ENCODE measurements at places on chromosomes 2 and 18. TPM values are rescaled to one million over a fixed set of nuclear protein-coding genes. Genes with fewer than 3 reads are reported as not detected.

The RNF152 gene
- 76.5 TPM for total RNA-seq

The UBE2E3 gene
- total RNA-seq, result 55.1 TPM

The RESP18 gene
- not detected for total RNA-seq

The C1D gene
- 16.1 TPM for total RNA-seq

The TBC1D8 gene
- total RNA-seq, result 43.1 TPM

The SCN7A gene
- total RNA-seq, result not detected

The ANKRD29 gene
- total RNA-seq, result 0.46 TPM

The KCNIP3 gene
- total RNA-seq, result 0.35 TPM

The FKBP1B gene
- 22.8 TPM for total RNA-seq

The RAB3GAP1 gene
- total RNA-seq, result 53.0 TPM

The MALL gene
- 72.2 TPM for total RNA-seq

The LYG1 gene
- 0.39 TPM for total RNA-seq

The CPLX4 gene
- not detected for total RNA-seq

The NABP1 gene
- 40.8 TPM for total RNA-seq

The CACNB4 gene
- total RNA-seq, result 0.13 TPM

The IRS1 gene
- total RNA-seq, result 0.07 TPM

The GNLY gene
- not detected for total RNA-seq

The STAT4 gene
- 0.13 TPM for total RNA-seq

The RBM44 gene
- 0.33 TPM for total RNA-seq

The PLCL1 gene
- total RNA-seq, result 4.4 TPM

The LRRTM1 gene
- total RNA-seq, result not detected

All from pulmonary artery endothelial cell (primary cell).